ENCODE measurements at places on chromosomes 11 and 22. TPM values are rescaled to one million over a fixed set of nuclear protein-coding genes. Genes with fewer than 3 reads are reported as not detected.

GRCh38 chr11:117444711-117445658, 117.3 kb downstream of the CEP164 start:
- no peak for DNase-seq

DNA sequence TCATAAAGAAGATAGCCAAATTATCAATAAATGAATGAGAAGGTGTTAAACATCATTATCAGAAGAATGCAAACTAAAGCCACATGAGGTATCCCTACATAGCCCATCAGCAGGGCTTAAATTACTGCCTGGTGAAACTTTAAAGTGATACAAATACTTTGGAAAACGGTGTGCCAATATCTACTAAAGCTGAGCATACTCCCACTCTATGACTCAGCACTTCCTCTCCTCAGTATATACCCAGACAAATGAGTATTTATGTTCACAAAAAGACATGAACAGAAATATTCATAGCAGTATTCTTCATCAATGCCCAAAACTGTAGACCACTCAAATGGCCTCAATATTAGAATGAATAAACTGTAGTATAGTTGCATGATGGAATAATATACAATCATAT, 284.6 kb upstream of the ZC3H12C start:
- DNase-seq: peak; percentile 9

GRCh38 chr22:43081968-43082367, 7.2 kb downstream of the TTLL1 start:
- no peak for DNase-seq

DNA sequence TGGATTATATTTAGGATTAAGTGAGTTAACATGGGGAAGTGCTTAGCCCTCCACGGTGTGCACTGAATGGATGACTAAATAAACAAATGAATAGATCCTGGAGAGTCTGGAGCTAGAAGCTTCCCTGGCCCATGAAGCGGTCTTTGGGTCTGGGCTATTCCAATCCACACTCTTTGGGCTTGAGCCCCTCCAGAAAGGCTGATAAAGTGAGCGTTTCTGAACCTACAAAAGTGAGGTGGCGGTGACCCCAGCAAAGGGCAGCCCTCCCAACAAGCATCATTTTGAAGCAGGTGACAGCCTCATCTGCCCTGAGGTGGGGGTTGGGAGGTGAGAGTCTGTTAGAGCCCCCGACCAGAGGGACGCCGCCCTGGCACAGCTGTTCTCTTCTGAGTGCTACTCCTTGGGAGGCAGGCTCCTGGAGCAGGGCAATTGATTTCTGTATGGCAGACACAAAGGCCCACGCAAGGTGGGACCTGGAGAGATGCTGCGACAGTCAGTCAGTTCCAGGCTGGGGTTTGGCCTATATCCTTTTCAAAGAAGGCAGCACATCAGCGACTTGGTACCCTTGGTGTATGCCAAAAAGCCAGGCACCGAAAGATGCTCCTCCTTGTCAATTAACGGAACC, 157.8 kb downstream of the CACNA1I start:
- no peak for DNase-seq

- no peak for DNase-seq
Observed at GRCh38 chr11:116507849-116508695, 264.7 kb downstream of the BUD13 start.

- DNase-seq: no peak
Observed at GRCh38 chr22:44437216-44438055, 60.6 kb downstream of the RTL6 start.

The SPA17 gene
- 6.2 TPM for total RNA-seq

- no peak for DNase-seq
Observed at GRCh38 chr22:28112548-28113043, 193.5 kb upstream of the PITPNB start.

The MMP8 gene
- not detected for total RNA-seq

The SCGB1C1 gene
- total RNA-seq: not detected

DNA sequence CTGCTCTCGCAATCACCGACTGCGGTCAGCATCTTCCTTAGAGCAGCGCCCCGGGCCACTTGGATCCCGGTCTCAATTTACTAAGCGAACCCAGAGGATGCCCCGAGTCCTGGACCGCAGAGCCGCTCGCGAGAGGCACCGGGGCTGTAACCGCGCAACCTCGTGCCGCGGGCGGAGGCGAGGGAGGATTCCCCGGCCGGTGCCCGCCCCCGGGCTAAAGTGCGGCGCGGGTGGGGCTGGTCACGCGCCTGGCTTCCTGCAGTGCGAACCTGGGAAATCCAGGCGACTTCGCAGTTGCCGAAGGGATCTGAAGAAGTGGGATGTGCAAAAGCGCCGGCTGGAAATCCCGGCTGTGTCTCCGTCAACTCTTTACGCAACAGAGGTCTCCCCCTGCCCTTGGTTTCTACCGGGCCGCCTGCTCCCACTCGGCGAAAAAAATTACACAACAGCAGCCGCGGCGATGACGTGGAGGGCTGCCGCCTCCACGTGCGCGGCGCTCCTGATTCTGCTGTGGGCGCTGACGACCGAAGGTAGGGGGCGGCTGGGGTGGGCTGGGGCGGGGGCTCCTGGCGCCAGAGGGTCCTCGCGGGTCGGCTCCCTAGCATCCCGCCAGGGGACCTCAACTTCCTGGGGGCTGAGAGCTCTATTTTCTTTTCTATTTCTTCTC, at the start of gene NCR3LG1:
TSS of gene NCR3LG1 (plus strand) at position 291 of the 667 bp plus-strand sequence. CDS start at position 461, 170 bp downstream.
- peak; percentile 72 for DNase-seq

DNA sequence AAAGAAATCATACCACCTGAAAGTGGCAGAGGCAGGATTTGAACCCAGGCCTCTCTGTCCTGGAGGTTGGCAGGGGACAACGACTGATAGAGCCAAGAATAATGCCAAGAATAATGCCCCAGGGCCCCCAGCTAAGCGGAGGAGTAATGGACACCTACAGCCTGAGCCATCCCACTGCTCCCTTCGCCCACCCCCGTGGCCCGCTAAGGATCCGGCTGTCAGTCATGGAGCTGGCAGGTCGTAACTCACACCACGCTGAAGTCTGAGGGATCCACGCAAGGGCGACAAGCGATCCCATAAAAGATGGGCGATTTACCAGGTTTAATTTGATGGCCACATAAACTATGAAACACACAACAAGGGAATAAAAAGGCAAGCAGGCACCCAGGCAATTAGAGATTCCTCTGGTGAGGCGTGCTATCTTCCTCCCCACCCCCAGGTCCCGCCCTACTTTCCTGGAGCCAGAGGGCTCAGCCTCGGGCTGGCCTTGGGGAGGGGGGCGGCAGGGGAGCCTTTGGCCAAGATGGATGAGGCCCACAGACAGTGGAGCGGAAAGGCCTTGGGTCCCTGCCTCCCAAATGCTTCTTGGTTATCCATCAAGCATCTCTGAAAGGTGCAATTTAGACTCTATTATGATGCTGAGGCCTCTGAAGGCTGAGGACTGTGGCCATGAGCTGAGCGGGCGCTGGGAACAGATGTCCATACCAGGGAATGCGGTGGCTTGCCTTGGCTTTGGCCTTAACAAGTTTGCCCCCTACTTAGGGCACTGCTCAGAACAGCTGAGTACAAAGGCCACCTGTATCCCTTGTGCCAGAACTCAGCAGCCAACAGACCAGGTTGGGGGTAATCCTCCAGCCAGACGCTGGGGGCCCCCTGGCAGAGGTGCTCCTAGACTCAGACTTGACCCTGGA, 55.2 kb downstream of the MACROD1 start:
- no peak for DNase-seq

Measured in mammary epithelial cell (primary cell).